ENCODE measurements at places on chromosomes 2 and 18.

DNA sequence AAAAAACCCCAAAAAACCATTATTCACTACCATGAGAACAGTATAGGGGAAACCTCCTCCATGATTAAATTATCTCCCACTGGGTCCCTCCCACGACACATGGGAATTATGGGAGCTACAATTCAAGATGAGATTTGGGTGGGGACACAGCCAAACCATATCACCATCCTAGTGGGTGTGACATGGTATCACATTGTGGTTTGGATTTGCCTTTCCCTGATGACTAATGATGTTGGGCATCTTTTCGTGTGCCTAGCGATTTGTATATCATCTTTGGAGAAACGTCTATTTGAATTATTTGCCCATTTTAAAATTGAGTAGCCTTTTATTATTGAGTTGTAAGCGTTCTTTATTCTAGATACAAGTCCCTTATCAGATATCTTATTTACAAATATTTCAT lies 8.7 kb upstream of the ASAP2 start:
- DNase-seq: no peak

DNA sequence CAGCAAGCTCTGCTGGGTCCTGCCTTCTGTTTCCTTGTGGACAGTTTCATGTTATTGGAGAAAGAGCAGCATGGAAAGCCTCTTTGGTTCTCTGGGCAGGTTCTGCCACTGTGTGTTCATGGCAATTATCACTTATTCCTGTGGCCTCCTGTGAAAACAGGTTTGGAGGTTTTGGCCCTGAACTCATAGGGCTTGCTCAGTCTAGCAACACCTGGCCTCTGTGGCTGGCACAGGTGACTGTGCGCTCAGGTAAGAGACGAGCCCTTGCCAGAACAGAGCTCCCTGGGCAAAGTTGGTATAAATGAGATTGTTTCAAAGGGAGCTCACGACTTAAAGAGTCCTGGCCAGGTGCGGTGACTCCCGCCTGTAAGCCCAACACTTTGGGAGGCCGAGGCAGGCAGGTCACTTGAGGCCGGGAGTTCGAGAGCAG lies 5.7 kb downstream of the CEP68 start:
- DNase-seq: no peak

DNA sequence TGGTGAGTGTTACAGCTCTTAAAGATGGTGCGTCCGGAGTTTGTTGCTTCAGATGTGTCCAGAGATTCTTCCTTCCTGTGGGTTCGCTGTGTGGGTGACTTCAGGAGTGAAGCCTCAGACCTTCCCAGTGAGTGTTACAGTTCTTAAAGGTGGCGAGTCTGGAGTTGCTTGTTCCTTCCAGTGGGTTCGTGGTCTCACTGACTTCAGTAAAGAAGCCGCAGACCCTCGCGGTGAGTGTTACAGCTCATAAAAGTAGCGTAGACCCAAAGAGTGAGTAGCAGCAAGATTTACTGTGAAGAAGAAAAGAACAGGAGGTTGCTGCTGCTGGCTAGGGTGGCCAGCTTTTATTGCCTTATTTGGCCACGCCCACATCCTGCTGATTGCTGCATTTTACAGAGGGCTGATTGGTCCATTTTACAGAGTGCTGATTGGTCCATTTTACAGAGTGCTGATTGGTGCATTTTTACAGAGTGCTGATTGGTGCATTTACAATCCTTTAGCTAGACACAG lies 34.0 kb upstream of the SPTBN1 start:
- no peak for DNase-seq

- no peak for DNase-seq
Measured at GRCh38 chr2:236086403-236086970, 81.7 kb downstream of the GBX2 start.

GRCh38 chr2:187078297-187078696 lies 229.3 kb upstream of the ZSWIM2 start:
- no peak for DNase-seq

DNA sequence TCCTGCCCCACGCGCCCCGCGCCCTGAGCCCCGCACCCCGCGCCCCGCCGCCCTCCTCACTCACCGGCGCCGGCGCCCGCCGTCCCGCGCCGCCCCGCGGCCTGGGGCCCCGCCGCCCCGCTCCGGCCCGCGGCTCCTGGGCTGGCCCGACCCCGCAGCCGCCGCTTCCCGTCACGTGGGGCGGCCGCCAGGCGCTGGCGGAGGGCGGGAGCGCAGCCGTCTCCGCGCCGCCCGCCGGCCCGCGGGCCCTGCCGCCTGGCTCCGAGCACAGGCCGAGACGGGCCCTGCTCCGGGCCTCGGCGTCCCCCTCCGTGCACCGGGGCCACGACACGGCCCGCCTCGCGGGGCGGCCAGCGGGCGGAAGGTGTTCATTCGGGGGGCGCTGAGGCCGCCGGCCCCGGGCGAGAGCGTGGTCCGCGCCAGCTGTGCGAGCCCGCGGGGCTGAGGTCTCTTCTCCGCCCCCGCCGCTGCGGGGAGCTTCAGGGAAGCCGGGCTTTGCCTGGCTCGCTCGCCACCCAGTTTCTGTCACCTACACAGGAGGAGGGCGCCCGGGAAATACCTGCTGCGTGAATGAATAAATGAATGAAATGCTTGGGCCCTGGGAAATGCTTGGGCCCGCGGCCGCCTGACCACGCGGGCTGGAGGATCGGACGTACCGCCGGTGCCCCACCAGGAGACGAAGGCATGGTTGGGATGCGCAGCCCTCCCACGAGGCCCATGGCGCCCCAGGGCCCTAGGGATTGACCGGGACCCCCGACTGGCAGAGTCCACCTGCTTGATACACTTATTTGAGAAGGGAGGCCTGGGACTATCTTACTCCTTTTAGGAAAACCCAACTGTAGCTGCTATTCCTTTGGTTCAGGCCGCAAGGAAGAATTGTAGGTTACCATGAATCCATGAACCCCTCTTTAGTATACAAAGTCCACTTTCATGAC lies at the start of gene TGFBRAP1:
TSS of gene TGFBRAP1 (minus strand) at position 175 of the 935 bp plus-strand sequence. CDS start 21,434 bp downstream, outside the sequence.
- DNase-seq: no peak

DNA sequence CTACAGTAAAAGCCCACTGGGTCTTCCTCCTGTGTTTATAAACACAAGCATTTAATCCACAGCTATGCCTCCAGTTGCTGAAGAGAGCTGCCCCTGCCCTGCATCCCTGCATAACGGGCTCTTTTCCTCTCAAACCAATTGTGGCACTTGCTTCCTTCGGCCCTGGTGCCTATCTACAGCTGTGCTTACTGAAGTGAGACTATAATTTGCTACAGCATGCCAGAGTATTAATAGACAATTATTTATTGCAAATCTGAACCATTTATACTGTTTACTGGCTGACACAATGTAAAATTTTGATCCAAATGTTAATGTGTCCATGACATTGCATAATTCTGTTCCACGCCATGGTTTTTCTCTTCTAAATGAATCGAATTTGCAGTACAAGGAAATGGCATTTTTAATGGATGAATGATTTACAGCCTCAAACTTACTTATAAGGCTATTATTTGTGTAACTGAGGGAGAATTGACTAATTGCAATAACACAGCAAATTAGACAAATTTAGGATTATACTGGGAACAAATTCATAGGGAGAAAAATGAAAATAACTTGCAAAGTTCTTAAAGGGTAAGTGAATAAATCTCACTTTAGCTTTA lies 457.0 kb upstream of the HNRNPA3 start:
- DNase-seq: no peak

DNA sequence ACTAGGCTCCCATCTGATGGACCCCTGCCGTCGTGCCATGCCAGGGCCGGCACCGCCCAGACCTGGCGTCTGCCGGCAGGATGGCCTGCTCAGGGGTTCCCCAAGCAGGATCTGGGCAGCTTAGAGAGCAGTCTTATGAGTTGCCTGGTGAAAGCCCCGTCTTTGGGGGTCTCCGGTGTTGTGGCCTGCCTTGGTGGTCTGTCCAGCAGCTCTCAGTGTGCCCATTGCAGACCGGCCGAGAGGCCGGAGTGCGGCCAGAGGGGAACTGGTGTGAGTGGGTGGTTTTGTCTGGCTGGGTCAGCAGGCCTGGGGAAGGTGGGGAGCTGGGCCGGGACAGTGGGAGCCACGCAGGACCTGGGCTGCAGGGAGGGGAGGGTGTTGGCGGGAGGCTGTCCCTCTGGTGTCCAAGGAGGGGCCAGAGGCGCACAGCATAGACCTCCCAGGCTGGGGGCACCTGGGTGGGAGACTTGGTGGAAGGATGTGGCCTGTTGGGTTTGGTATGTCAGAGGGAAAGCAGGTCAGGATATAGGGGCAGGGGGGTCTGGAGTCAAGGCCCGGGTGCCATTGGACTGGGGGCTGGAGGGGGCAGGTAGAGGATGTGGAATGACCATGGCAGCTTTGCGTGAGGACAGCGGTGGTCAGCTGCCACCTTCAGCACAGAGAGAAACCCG lies 16.5 kb downstream of the GPC1 start:
- DNase-seq: no peak

DNA sequence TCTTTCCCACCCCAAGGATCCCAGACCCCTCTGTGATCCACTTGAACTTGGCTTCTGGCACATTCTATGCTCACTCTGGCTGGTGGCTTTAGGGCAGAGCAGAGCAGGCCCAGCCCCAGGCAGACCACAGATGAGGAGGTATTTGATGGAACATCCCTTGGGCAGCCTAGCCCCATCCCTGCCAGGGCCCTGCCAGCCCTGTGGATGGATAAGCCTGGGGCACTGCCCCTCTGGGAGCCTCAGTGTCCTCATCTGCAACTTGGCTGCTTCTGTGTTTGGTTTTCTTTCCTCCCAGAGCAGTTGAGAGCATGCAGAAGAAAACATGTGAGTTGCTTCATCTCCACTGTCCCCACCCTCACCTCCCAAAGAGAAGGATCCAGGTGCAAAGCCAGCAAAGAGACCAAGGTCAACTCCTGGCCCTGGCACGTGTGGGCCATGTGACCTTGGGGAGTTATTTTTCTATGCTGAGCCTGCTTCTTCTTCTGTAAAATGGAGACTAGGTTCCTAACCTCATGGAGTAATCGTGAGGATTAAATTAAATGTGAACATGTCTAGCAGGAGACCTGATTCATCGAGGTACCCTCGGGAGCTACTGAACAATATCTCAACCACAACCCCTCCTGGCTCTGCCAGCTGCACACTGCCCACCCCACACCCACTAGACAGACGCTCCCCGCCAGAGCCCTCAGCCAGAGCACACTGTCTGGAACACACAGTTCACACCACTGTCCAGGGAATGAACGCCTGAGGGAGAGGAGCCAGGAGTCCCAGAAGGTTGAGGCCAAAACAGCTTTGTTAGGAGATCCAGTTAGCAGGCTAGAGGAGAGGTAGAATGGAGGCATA lies 14.6 kb upstream of the TNS1 start:
- DNase-seq: no peak
